NCI-H774 (cell line): ENCODE measurements at places on chromosomes 6 and 20.

DNA sequence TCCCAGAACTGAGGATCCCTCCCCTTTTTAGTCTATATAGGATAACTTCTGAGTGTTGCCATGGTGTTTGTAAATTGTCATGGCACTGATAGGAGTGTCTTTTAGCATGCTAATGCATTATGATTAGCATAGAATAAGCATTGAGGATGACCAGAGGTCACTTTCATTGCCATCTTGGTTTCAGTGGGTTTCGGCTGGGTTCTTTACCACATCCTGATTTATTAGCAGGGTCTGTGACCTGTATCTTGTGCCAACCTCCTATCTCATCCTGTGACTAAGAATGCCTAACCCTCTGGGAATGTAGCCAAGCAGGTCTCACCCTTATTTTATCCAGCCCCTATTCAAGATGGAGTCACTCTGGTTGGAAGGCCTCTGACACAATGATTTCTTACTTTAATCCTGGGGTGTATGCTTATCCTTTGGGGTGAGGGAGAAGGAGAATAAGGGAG, 19.6 kb downstream of the WFDC2 start:
- no peak for DNase-seq

DNA sequence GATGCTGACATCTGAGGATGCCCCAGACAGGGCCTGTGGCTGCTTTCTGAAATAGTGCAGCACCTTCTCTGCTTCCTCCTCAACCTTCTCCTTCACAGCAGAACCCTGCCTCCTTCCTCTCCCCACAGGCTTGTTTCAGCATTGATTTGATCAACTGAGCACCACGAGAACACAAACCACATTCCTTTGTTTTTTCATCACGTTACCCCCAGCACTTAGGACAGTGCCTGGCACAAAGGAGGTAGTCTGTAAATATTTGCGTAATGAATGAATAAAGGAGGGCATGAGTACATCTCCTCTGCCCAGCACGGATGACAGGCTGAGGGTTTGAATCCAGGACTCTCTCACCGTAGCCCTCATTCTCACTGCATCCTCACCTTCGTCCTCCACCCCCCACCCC, 21.3 kb upstream of the WFDC2 start:
- no peak for DNase-seq

GRCh38 chr6:113599444-113599843, 257.7 kb upstream of the MARCKS start:
- no peak for DNase-seq

- no peak for DNase-seq
These were observed 270.8 kb downstream of the CDKAL1 start for GRCh38 chr6:20805021-20805420.

- DNase-seq, result no peak
These were observed 45.9 kb downstream of the RIPOR3 start for GRCh38 chr20:50645253-50646068.

DNA sequence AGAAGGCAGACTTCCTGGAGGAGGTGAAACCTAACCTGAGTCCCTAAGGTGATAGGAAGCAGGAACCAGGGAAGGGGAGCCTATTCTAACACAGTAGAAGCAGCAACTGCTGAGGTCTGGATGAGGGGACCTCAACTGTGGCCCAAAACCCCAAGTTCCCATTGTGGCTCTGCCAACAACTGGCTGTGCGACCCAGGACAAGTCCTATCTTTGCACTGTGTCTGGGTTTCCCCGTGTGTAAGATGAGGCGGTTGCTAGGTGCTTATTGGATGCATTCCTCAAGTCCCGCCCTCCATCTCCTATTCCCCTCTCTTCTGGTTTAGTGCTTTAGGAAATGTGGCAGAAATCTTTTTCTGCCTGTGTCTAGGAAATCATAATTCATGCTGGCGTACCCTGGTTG, 52.2 kb upstream of the TTPAL start:
- no peak for DNase-seq
